ENCODE measurements at places on chromosomes 6 and 20.

GRCh38 chr20:8587810-8588209 lies 455.7 kb downstream of the PLCB1 start:
- no peak for DNase-seq

DNA sequence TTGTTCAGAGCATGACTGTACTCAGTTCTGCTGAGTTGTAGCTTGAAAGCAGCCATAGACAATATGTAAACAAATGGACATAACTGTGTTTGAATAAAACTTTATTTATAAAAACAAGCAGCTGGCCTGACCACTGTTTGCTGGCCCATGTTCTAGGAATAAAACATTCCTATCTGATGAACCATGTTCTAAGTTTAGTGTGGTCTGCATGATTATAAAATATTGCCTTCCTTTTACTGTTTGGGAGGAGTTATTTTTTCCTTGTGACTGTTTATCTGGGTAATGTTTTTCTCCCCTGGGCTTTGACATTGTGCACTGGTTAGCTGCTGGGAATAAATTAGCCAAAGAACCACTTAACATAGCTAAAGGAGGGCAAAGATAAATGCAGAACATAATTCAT lies 55.1 kb downstream of the CDS2 start:
- DNase-seq: no peak

DNA sequence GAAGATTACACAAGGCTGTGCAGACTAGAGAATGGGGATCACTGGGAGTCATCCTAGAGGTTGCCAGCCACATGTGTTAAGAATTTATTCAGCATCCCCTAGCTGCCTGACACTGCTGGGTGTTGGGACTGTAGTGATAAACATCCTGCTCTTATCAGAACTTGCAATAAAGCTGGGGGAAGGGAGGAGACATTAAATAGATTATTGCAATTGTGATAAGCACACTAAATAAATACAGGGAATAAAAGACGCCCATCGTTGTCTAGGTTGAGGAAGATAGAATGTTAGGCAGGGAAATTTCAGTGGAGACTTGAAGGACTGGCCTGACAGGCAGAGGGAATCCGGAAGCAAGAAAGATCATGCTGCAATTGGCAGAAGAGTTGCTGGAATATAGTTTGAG lies 33.2 kb upstream of the TRAM2 start:
- DNase-seq: no peak

- no peak for DNase-seq
Measured at GRCh38 chr6:81609736-81610135, 142.7 kb downstream of the TENT5A start.

DNA sequence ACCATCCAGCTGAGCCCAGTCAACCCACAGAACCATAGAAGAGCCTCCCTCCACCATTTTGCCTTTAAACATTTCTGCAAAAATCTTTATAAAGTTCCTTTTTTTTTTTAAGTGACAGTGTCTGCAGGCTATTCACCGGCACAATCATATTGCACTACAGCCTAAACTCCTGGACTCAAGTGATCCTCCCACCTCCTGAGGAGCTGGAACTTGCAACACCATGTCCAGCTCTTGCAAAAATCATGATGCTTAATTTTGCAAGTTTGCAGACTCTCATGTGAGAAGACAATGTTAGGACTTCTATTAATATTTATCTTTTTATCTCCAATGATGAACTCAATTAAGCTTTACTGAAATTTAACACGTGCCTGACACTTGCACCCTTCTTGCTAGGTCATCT lies 88.8 kb downstream of the INSM1 start:
- DNase-seq: no peak

DNA sequence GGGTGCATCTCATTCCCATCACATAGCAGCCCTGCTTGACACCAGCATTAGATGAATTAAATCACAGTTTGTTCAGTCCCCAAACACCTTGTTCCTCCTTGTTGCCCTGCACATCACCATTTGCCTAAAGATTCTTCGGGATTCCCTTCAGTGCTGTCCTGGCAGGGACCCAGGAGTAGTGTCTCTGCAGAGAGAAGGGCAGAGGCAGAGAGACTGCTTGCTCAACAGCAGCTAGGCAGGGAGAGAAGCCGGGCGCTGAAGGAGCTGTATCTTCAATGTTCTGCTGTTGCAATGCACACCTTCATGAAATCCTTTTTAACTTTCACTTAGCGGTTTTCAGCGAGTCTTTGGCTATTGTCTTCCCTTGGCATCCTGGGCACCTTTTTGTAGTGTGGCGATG lies 362.9 kb downstream of the FARS2 start:
- no peak for DNase-seq
